ENCODE measurements at places on chromosomes 5 and 9.
A peak's percentile ranks its signal among the peaks of the same experiment; 100 is the strongest.

- no peak for DNase-seq
These were observed 141.1 kb downstream of the ESM1 start for GRCh38 chr5:54844266-54844665.

DNA sequence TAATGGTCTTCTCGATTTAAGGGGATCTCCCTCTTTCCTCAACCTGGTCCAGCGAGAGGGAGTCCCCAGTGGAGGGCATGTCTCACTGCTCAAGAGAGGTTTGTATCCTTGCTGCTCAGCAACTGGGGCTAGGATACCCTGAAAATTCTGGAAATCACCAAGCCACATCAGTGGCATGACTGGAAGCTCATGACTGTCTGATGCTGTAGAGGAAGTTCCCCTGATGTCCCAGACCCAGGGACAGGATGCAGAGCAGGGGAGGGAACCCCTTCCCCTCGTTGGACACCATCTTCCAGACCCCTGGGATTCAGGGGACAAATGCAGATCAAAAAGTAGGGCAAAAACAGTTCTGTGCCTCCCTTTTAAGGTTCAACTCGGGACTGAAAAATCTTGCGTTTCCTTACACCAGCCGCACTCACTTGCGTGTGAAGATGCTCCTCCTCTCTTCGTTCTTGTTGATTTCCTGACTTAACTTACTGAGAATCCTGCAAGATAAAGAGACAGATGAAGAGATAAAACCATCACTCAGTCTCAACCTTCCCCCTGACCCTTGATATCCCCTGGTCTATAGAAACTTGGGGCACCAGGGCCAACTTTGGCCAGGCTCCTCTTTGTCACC lies 22.1 kb downstream of the LCP2 start:
- DNase-seq = no peak

GRCh38 chr9:113868501-113868900 lies 7.6 kb upstream of the ZNF618 start:
- no peak for DNase-seq

DNA sequence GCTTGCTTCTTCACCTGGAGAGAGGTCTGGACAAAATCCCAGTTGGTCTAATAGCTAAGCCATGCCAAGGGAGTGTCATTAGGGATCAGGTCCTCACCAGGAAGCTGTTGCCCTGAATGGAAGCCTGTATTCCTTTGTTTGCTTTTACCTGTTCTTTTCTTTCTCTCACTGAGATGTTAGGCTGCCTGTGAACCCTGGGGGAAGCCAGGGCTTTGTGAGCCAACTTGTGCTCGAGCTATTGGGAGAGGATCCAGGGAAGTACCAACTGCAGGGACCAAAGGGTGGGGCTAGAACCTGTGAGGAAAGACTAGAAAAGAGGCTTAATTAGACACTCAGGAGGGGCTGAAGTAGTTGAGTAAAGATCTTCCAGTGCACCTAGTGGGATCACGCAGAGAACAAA lies 451.2 kb upstream of the TLE4 start:
- DNase-seq = no peak

DNA sequence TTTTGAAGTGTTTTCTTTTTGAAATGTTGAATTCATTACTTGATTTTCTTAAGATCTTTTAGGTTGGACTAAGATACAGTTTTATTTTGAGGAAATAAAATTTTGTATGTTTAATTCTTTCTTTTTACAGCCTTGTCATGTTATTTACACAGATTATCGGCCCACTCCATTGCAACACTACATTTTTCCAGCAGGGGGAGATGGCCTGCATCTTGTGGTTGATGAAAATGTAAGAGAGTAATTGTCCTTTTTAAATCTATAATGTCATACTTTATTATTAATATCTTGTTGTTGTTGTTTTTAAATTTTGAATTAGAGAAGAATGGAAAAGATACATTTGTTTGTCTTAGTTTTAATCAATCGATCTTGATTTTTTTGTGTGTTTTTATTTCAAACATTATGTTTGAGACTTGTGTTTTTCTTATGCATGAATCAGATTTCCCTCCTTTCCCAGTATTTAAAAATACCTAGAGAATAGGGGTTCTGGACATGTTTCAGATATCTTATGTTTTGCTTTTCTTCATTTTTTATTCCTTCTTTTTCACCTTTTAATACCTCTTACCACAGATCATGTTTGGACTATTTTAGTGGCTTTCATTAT lies 36.7 kb downstream of the MTREX start:
- peak; percentile 34 for DNase-seq

DNA sequence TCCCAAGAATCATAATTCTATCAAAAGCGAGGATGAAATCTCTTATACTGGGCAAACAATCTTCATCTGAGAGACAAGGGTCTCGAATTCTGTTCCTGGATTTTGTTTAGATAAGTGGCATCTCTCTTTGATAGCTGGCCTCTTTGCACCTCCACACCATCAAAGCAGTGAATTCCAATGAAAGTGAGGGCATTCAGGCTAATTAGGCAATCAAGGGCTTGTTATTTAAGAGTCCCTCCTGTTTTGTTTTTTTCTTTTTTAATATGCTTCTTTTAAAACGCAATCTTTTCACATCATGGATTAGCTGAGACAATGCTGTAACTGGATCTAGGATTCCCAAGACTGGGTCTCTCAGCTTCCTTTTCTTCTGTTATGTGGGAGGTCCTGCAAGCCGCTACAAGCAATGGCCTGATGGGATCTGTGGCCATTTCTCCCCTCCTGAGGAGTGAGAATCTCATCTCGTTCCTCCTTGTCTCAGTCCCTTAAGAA lies 67.9 kb downstream of the TNC start:
- no peak for DNase-seq

DNA sequence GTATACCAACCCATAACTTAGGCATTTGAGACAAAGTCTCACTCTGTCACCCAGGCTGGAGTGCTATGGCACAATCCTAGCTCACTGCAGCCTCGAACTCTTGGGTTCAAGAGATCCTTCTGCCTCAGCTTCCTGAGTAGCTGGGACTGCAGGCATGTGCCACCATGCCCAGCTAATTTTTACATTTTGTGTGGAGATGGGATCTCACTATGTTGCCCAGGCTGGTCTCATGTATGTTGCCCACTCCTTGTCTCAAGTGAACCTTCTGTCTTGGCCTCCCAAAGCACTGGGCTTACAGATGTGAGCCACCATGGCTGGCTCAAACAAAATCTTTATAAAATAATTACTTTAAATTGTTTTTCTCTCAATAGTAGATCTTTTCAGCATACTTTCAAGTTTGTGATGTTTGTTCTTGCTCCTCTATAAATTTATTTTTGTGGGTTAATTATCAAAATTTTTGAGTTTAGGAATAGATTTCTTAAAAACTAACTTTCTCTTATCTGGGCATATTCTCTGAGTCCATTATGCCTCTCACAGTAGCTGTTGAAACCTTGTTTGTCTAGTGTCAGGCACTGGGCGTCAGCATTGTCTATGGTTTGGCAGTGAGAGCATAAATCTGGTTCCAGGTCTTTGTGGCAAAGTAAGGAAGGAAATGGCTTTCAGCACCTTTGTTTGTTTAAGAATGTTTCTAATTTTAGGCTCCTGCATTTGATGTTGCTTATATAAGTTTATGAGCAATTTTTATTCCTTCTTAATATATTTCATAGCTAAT lies 38.7 kb downstream of the NLN start:
- DNase-seq = no peak

GRCh38 chr9:87603854-87604490 lies 106.3 kb downstream of the DAPK1 start:
- peak; percentile 48 for DNase-seq

DNA sequence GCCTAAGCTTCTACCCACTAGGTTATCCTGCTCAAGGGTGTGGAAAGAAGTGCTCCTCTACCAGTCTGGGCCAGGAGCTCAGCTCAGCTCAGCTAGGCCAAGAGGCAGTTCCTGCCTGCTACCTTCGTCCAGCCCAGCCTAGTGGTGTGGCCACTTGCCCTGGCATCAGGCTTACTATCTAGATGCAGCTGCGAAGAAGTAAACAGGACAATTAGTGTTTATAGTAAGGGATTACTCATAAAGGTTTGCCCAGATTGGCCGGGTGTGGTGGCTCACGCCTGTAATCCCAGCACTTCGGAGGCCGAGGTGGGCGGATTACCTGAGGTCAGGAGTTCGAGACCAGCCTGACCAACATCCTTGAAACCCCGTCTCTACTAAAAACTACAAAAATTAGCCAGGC lies 12.8 kb upstream of the SPATA24 start:
- no peak for DNase-seq

- no peak for DNase-seq
These were observed 18.7 kb downstream of the XRCC4 start for GRCh38 chr5:83095957-83096539.

- DNase-seq = no peak
These were observed 73.8 kb downstream of the RGS3 start for GRCh38 chr9:113537229-113537810.

- DNase-seq = no peak
These were observed 4.8 kb upstream of the ENTPD2 start for GRCh38 chr9:137058521-137059234.

DNA sequence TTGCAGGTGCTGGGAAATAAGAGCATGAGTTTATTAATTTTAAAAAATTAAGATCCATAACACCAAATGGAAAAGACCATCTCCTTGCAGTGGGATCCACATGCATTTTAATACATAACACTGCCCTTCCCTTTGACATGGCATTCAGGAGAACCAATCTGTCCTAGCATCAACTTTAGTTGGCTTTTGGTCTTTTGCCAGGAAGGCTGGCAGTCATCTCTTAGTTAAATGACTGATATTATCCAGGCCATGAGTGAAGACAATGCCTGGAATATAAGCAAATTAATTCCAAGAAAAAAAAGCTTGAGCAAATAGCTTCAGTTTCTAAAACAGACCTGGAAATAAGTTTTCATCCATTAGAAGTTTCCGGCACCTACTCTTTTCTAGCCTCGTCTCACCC lies 55.1 kb upstream of the OTULINL start:
- no peak for DNase-seq

- DNase-seq = no peak
These were observed 100.2 kb downstream of the PDE8B start for GRCh38 chr5:77310494-77311213.

DNA sequence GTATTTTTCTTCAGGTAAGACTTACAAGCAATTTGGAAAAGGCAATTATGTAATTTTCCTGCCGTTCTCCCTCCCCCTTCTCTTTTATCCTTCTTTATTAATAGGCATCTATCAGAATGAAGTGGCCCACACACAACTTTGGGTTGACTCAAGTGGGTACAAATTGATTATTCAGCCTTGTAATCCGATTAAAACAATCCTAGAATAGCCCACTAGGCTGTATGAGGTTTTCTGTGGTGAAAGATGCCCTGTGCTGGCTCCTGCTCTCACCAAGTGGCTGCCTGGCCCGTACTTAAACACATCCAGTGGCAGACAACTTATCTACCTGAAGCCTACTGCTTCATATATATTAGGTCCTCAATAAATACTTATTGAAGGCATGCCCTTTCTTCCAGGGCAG lies 177.3 kb upstream of the C9orf72 start:
- DNase-seq = no peak
